ENCODE measurements at places on chromosomes 5 and 9.

- DNase-seq: no peak
Measured at GRCh38 chr9:20944507-20944906, 86.9 kb downstream of the HACD4 start.

DNA sequence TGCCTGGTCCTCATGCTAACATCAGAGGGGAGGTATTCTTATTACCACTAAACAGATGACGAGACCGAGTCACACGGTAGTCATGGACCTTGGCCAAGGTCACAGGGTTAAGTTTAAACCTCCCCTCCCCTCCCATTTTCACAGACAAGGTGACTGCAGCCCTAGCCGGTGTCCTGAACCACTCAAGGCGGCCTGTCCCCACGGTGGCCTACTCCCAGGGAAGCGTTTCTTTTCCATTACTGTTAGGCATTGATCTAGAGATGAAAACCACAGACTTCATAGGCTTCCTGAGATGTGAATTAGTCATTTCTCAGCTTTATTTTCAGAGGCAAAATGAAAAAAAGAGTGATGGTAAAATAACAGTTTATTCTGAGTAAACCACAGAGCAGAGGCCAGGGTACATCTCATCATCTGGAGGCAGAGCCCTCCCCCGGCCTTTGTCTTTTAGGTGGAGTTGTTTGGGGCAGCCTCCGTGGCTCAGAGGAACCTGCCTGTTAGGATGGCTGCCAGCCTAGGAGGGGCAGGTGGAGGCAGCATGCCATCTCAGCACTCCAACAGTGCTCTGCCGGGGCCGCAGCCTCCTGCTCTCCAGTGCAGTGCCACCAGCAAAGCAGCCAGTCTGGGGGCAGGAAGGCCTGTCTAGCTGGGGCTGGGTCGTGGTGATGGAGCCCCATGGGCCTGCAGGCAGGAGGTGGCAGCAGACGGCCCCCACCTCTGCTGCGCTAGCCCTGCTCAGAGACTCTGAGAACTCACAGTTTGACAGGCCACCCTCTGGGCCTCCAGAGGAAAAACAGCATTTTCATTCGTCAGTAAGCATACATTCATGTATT is 71.2 kb downstream of the RAPGEF1 start:
- DNase-seq: peak; percentile 48

GRCh38 chr9:21311889-21312288 is 6.8 kb upstream of the IFNA5 start:
- DNase-seq: no peak

DNA sequence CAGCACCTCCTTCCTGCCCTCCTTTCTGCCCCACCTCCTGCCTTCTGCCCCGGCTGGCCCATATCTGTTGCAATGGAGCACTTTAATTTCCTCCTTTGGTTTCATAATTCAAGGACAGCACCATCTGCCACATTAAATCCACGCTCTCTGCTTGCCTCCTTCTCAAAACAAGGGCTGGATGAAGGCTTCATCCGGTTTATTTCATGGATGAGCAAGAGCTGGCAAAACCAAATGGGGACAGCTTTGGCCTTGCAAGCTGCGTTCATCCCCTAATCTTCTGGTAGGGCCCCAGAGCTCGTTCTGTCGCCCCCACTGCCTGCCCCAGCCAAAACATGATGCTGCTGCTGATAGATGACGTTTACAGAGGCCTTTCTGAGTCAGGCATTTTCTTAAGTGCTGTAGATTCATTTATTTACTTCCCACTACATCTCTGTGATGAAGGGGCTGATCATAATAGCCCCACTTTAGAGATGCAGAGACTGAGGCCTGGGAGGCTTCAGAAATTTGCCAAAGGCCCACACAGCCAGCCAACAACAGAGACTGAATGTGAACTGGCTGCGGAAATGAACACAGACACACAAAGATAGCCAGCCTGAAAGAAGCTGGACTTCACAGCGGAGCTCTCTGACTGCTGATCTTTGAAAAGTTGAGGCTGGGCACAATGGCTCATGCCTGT is 115.6 kb upstream of the CPEB4 start:
- DNase-seq: no peak

DNA sequence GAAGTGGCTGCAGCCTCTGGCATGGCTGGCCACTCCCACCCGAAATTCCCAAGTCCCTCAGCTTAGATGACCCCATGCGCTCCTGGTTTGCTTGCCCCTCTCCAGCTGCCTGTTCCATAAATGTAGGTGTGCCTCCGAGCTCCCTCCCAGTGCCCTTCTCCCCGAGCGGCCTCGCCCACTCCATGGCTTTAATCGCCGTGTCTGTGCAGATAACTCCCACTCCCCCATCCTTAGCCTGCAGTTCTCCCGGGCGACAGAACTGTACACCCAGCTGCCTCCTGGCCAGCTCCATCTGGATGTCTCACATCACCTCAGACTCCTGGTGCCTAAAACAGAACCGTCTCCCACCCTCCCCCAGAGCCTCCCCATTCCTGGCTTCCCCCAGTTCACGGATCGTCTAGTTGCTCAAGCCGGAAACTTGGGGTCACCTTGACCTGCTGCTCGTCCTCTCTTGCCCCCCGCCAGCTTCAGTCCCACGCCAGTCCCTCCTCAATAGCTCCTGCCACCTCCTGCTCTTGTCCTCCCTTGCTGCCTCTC is 24.1 kb downstream of the HK3 start:
- no peak for DNase-seq

DNA sequence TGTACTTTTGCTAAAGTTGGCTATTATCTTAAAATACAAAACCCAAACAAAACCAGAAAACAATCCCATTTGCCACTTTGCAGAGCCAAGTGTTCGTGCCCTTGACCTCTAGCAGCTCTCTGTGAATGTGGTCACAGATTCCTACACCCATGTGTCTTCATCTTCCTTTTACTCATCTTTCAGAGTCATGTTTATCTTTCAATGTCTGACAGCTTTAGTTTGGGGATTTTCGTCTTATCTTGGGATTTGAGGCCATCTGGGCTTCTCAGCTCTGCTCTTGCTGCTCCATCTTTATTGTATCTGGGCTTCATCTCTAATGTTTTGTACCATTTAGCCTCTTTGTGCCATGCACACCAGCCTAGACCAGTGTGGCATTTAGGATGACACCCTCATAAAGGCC is 81.0 kb downstream of the DAPK1 start:
- DNase-seq: peak; percentile 76

GRCh38 chr9:95509851-95510708 is 6.7 kb downstream of the PTCH1 start:
- DNase-seq: peak; percentile 61

DNA sequence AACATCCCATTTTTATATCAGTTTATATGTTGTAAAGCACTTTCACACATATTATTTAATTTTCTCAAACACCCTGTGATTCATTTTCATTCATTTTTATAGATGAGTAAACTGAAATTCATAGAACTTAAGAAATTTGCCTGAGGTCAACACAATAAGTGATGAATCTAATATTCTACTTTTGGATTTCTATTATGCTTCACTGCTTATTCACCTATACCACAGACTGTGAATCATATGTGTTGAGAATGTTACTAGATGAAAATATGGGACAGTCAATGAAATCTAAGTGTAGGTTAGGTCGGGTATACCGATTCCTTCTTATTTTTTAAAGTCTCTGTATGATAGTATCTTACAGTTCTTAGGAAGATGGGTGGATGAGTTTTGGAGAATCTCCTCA is 24.8 kb downstream of the CDC37L1 start:
- no peak for DNase-seq

Measured in OCI-M1 (cell line).